ENCODE measurements at places on chromosomes 2 and 18.

DNA sequence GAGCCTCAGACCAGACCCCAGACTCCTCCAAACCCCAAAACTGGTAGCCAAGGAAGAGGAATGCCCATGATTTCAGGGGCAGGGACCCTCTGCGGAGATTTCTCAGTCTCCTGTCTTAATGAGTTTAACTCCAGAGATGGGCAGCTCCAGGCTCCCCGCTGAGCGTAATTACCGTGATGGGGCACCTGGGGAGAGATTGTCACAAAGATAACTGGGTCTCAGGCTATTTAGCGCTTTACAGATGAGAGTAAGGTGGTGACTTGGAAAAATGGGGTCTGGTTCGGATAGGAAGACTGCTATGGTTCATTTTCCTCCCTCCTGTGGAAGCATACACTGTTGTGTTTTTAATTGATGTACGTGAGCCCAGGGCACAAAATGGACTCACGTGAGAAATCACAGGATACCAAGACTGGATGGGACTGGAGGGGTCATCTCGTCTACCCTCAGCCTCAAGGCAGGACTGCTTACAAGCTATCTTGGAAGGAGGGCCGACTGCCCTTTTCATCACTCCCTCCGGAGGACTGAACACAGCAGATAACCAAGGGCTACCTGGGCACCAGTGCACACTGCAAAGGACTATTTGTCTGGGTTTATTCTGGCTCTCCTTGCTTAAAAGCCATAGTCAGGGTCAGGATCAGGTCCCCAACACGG is 427.8 kb downstream of the ZNF521 start:
- no peak for DNase-seq

DNA sequence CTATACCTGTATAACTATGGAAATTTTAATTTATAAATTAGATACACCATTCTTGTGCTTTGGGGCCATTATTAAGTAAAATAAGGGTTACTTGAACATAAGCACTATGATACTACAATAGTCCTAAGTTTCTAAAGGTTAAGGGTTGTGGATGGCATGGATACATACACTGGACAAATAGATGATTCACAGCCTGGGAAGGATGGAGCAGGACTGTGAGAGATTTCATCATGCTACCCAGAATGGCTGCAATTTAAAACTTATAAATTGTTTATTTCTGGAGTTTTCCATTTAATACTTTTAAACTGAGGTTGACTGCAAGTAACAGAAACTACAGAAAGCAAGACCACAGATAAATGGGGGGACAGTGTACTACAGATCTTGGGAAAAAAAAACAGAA is 295.8 kb upstream of the ZNF804A start:
- DNase-seq = no peak

GRCh38 chr2:74658516-74658915 is 4.5 kb downstream of the SEMA4F start:
- no peak for DNase-seq

GRCh38 chr2:49002750-49003149 is 151.6 kb downstream of the FSHR start:
- DNase-seq = no peak

- peak; percentile 82 for DNase-seq
These were observed 72.4 kb upstream of the YWHAQ start for GRCh38 chr2:9703085-9703678.

DNA sequence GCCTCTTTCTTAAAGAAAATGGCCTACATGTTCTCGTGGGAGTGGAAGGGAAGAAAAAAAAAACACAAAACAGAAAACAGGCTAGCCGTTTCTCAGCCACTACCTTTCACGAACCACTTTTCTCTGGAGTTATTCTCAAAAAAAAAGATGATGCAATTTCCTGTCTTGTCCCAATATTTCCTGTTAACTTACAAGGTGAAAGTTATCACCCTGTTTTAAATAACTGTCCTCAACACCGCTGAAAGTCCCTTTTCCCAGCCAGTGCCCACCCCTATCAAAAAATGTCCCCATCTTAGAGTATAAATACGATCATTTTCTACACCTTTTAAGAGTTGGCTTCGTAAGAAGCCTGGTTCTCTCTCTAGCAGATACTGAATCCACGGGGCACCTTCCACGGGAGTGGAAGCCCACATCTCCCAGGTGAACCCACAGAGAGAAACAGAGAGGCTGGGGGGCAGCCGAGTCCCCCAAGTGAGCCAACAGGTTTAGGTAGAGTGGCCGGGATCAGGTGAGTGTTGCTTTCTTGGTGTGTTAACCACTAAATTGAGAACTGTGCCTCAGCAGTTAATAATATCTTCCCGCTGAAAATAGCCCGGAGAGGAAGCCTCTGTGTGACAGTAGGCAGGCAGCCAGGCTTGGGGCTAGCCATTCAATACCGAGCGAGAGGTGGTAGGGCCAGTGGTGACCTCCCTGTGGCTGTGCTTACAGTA is 15.9 kb downstream of the SMAD7 start:
- DNase-seq = no peak

- no peak for DNase-seq
These were observed 96.1 kb upstream of the CSRNP3 start for GRCh38 chr2:165373278-165374010.

GRCh38 chr2:4047961-4048891 is 344.9 kb downstream of the DCDC2C start:
- DNase-seq = peak; percentile 9

GRCh38 chr2:237195396-237196120 is 109.9 kb downstream of the COPS8 start:
- DNase-seq = no peak

Measured in activated CD4-positive, alpha-beta T cell treated with anti-CD3 and anti-CD28 coated beads, Interleukin-2, amount 50 U/mL, for 48 hours (primary cell).